ENCODE measurements at places on chromosomes 13 and 19. TPM values are rescaled to one million over a fixed set of nuclear protein-coding genes. Genes with fewer than 3 reads are reported as not detected.

The F2RL3 gene
- total RNA-seq: 0.09 TPM

The METTL21C gene
- not detected for total RNA-seq

The TGFBR3L gene
- total RNA-seq: 1.7 TPM

The IL4I1 gene
- 0.47 TPM for total RNA-seq

The SUCLA2 gene
- total RNA-seq: 46.8 TPM

The FREM2 gene
- total RNA-seq: not detected

The IFT88 gene
- 11.0 TPM for total RNA-seq

The ANGPTL8 gene
- not detected for total RNA-seq

The ZNF154 gene
- 2.8 TPM for total RNA-seq

The ZNF441 gene
- total RNA-seq: 12.8 TPM

The CD33 gene
- not detected for total RNA-seq

The PSG6 gene
- not detected for total RNA-seq

The SBK2 gene
- total RNA-seq: not detected

The TSKS gene
- 0.32 TPM for total RNA-seq

The PSG7 gene
- total RNA-seq: not detected

The PRTN3 gene
- not detected for total RNA-seq

The HIF3A gene
- 1.3 TPM for total RNA-seq

The LILRB2 gene
- not detected for total RNA-seq

The SETDB2 gene
- total RNA-seq: 5.2 TPM

The HSH2D gene
- not detected for total RNA-seq

The RNF113B gene
- total RNA-seq: not detected

The DPF1 gene
- total RNA-seq: 0.63 TPM

The PRODH2 gene
- total RNA-seq: not detected

The SMIM44 gene
- total RNA-seq: not detected

The ZNF865 gene
- total RNA-seq: 0.63 TPM

The LILRB4 gene
- total RNA-seq: not detected

The PCDH20 gene
- not detected for total RNA-seq

The ZNF132 gene
- total RNA-seq: 10.4 TPM

The KLK3 gene
- 0.09 TPM for total RNA-seq

The ZNF613 gene
- 10.2 TPM for total RNA-seq

The KLK15 gene
- not detected for total RNA-seq

The B3GNT8 gene
- total RNA-seq: 5.2 TPM

The HMGB1 gene
- 124 TPM for total RNA-seq

The GPR12 gene
- not detected for total RNA-seq

The TMEM221 gene
- total RNA-seq: 0.09 TPM

The NLRP11 gene
- total RNA-seq: not detected

The IRGC gene
- total RNA-seq: not detected
